B cell (primary cell): ENCODE measurements at places on chromosomes 4 and X. TPM values are rescaled to one million over a fixed set of nuclear protein-coding genes. Genes with fewer than 3 reads are reported as not detected.

- no peak for DNase-seq
Measured at GRCh38 chr4:169861593-169861992, 103.8 kb upstream of the HPF1 start.

DNA sequence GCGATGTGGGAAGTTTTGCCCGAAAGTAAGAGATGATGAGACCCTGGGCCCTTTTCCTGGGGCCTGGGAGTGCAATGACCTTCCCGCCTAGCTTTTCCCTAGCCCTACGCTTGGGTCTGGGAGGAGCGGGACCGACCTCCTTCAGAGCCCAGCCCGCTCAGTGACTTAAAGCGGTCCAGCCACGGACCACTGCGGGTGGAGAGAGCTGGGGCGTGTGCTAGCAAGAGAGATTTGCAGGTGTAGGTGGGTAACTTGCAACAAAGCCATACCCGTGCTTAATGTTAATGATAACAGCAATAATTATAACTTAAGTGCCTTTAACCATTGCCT is 503 bp upstream of the PDE5A start:
- no peak for DNase-seq

DNA sequence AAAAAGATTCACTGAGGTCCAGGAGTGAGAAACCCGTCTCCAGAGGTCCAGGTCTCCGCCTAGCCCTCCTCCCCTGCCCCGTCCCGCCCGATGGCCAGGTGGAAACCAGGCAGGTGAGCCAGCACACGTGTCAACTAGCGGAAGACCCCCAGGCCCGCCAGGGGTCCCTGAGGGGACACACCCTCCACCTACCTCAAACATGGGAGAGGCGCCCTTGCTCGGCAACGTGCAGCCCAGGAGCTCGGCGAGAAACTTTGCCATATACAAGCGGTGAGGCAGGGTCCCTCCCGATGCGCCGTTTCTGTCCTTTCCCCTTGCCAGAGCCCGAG is 330.0 kb downstream of the HNRNPD start:
- no peak for DNase-seq

The CSAG2 gene
- total RNA-seq = not detected in 2 replicates

- DNase-seq = no peak
Measured at GRCh38 chr4:91592125-91592524, 711.6 kb upstream of the GRID2 start.

- DNase-seq = no peak
Measured at GRCh38 chr4:180636696-180637404, 1606.4 kb upstream of the TENM3 start.

DNA sequence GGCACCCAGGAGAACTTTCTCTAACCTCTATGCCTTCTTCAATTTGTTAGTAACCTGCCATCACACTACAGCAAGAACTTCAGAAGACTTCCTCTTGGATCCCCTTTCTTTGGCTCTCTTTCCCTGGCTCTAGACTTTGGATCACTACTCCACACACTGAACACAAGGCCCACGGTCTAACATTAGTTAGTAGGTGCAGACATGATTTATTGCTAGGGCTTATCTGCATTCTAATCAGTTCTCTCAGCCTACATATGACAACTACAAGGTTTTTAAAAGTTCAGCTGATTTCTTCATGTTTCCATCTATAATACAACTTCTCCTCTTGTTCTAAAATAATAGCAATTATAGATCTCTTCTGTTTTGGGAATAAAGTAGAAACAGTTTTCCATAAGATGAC is 209.1 kb upstream of the ANXA10 start:
- DNase-seq = no peak

The GABRB1 gene
- not detected in 2 replicates for total RNA-seq

DNA sequence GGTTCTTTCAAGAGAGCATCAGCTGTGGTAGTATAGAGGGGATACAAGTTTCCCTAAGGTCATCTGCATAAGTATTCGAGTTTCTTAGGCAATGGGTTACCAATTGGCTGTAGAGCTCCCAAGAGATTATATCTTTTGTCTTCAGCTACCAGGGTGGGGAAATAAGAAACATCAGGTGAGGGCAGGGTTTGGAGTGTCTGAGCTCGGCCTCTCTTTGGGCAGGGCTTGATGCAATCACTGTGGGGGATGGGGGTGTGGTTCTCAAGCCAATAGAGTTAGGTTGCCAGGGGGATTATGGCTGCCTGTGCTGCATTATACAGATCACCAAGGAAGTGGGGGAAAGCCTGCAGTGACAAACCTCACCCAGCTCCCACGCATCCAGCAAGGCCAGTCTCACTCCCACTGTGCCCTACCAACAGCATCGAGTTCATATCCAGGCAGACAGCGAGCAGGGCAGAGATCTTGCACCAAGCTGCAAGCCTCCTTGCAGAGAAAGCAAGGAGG is 172.1 kb upstream of the MAGEE2 start:
- DNase-seq = no peak

DNA sequence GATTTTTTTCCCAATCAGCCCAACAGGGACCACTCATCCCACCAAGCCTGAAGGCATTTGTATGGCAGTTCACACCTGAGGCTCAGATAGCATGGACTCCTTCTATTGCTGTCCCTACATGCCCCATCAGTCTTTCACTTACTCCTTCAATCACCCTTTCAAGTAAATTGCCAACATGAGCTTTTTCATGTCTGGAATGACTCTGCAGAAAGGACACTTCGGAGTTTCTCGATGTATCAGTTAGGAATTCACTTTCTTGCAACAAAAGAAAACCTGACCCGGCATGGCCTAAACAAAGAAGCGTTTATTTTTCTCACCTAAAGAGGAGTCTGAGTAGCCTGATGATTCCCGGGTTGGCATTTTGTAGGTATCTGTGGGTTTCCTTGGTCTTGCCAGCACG is 38.6 kb downstream of the RXFP1 start:
- DNase-seq = no peak

DNA sequence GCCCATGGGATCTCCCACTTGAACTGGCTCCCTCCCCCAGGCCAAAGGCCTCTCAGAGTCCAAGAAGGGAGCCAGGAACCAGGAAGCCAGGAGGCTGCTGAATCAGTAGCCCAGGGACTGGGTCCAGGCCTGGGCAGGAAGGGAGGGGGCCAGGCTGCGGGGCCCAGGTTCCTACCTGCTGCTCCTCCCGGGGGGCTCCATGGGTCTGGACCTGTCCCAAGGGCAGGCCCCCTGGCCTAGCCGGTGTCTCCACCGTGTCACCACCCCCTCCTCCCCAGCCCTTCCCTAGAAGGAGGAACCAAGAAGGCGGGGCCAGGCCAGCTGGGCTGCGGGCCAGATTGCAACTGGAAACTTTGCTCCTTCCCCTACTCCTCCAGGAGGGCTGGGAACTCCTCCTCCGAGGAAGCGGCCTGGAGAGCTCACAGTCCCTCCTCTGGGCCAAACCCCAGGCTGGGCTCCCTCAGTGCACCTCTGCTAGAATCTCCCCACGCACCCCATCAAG is at the start of gene IQSEC2:
TSS of gene IQSEC2 (minus strand) at position 264 of the 502 bp plus-strand sequence.
- no peak for DNase-seq

DNA sequence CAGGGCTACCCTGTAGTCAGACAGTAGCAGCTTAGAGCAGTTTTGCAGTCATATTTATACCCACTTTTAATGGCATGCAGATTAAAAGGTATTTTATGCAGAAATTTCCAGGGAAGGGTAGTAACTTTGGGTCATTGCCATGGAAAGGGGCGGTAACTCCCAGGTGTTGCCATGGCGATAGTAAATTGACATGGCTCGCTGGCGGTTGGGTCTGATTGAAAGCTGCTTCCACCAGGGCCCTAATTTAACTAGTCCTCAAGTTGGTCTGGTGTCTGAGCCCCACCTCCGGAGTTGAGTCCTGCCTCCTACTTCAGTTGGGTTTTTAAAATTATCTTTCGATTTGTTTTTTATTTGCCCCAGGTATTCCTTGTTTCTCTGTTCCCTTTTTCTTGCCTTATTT is 70.1 kb downstream of the NAA11 start:
- DNase-seq = no peak

The CDS1 gene
- 0.15 and 0.19 TPM in 2 replicates for total RNA-seq

- no peak for DNase-seq
Measured at GRCh38 chr4:128869776-128870509, 60.4 kb downstream of the JADE1 start.

DNA sequence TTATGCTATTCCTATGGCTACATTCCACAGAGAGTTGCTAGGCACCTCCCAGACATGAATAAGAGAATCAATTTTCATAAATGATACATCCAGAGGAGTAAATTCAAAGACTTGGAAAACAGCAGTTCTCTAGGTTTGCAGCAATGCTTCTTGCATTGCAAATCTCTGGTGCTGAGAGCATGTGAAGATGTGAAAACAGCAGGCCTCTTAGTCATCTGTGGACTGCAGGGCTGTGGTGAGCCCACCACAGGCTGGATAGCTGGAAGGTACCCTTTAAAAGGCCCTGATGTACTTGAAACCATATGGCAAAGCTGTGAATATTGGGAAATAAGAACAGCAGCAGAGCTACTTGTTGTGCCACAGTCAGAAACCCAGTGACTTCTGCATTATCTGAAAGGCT is 2135.9 kb downstream of the ARAP2 start:
- no peak for DNase-seq

DNA sequence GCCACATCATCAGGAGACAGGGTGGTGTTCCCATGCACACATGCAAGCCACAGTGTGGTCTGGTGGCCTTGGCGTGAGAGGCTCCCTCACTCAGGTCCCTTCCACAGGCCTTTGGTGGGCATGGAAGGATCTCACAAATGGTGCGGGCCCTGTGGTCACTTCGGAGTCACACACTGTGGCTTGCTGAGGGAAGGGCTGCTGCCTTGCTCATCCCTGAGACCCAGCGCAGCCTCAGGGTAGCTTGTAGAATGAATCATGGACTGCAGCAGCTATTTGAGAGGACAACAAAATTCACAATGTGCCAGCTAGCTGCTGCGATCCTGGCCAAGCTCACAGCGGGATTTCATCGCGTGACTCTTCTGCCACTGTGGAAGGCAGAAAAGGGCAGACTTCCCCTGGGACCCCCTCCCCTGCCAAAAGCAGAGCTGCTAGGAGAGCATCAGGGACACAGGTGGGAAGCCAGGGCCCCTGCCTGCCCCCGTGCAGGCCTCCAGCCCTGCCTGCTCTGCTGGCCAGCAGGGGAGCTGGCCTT is 106.4 kb downstream of the ABLIM2 start:
- DNase-seq = no peak

The ZDHHC9 gene
- 4.5 and 6.1 TPM in 2 replicates for total RNA-seq

The TCEAL7 gene
- total RNA-seq = not detected in 2 replicates

The ZIC3 gene
- total RNA-seq = not detected in 2 replicates

The GPC3 gene
- not detected in 2 replicates for total RNA-seq

The PDZD4 gene
- total RNA-seq = not detected in 2 replicates

The GPRASP3 gene
- total RNA-seq = 0.89 and 1.9 TPM in 2 replicates

- DNase-seq = no peak
Measured at GRCh38 chr4:169404960-169405359, 134.2 kb upstream of the SH3RF1 start.

GRCh38 chr4:36206012-36206411 is 38.3 kb downstream of the ARAP2 start:
- no peak for DNase-seq

DNA sequence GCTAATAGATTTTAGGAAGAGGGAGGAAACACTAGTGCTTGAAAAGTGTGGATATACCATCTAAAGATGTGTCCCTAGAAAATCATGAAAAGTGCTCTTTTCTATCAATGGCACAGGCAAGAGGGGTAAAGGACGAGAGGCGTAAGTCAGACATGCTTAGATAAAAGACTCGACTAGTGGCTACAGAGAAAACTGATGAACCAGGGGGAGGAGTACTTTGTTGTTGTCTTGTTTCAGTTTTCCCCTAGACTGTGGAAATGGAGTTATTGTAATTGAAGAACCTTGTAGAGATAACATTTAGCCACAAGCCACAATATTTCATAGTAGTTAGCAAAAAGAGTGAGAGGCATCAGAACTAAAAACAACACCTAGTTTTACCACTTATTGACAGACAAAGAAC is 21.4 kb downstream of the GALNTL6 start:
- DNase-seq = no peak
